GM12892 (cell line): ENCODE measurements at places on chromosomes 16 and 17.
A peak's percentile ranks its signal among the peaks of the same experiment; 100 is the strongest.

DNA sequence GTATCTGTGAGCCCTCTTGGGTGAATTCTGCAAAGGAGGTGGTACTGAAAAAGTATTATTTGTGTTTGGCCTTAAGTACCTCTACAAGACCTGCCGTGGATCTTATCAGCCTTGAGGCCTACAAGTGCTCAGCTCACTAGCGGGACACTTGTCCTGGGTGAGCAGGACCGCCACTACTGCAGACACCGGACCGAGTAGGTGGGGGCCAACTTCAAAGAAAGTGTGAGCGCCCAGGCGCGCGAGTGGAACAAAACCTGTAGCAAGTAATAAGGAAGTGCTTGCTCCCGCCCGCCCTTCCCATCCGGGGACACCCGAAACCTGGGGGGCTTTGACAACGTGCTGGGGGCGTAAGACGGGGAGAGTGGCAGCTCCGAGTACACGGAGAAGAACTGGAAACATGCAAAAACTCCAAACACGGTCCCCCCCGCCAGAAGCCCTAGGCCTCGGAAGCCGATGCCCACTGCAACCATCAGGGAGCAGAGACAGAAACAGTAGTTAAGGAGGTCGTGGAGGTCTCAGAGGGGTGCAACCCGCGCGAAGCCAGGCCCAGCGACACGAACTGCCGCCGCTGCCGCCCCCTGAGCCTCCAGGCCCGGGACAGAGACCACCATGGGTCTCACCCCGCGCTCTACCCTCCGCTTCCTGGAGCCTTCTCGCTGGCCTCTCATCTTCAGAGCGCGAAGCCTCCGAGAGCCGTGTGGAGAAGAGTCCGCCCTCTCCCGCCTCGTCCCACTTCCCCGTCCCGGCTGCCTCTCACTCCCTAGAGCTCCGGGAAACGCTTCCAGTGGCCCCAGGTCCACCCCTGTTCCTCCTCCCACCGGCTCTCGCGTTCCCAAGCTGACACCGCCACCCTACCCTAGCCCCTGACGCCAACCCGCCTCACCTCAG is 537 bp downstream of the CNOT1 start:
- no peak for DNase-seq

DNA sequence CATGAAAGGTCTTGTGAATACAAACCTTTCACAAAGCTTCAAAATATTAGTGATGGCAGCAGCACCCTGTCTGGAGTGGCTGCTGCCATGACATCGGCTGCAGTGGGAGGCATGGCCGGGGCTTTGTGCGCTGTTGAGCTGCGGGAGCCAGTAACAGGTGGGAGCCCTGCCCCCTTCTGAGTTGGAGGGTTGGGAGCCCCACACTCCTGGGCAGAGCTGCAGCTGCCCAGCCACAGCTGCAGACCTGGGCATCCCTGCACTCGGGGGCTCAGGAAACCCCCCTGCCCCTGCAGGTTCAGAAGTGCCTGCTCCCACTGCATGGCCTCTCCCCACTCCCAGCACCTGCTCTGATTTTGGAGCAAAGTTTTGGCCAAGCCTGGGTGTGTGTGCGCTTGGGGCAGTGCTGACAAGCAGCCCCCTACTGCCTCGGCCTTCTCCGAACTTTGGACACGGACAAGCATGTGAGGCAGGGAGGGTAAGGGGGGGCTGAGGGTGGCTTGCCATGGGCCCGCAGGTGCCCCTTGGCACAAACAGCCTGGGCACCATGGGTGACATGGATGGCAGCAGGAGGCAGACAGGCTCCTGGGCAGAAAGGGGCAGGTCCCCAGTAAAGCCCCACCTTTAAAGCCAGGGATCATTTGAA is 42.7 kb downstream of the IST1 start:
- DNase-seq, result no peak

DNA sequence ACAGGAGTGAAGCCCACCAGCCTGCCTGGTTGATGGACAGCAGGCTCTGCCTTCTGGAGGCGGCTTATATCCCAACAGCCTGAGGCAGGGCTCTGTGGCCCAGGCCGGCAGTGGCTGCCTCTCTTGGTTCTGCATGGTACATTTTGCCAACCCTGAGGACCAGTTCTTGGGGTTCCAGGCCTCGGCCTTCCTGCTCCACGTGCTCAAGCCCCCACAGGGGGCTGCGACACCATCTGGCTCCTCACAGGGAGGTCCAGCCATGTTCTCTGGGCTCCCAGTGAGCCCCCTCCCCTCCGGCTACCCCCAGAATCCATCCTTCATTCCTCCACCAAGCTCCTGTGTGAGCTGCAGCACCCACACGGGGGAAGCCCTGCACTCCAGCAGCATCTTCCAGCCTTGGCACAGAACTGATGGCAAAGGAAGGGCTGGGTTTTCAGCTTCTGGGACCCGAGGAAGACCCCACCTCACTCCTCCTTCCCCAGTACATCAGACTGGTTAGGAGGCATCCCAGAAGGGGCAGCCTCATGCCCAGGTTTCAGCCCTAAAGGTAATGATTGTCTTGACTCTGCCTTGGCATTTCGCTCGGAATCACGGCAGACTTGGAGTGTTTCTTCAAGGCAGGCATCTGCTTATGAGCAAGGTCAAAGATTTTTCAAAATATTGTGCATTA is 231.2 kb downstream of the CPPED1 start:
- DNase-seq, result no peak

DNA sequence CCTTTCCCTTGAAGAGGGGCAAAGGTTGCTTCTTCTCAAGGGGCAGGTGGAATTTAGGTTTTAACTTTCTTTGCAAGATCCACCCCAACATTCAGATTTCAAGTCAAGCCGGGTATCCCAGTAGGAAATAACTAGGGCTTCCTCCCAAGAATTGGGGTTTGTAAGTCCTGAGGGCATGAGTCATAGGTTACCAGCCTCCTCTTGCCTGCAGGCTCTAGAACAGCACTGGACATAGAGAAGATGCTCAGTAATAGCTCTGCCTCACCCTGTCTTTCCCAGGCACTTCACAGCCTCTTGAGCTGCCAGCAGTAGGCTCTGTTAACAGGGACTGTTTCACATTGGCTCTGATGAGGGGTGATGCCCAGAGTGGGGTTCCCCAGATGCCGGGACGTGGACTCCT is 35.8 kb upstream of the ZFP90 start:
- DNase-seq, result no peak

DNA sequence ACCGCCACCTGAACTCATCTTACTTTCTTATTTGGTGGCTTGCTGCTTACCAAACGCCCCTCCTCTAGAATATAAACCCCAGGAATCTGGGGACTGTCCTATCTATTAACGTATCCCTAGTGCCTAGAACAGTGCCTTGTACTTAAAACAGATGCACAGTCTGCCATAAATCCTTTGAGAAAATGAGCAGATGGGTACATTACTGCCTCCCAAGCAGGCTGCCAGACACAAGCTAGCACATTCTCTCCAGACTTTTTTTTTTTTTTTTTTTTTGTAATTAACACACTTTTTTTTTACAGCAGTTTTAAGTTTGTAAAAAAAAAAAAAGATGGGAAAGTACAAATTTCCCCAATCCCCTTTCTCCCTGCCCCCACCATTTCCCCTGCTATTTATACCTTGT is 57.3 kb upstream of the RPL38 start:
- DNase-seq, result no peak

GRCh38 chr17:81186203-81186602 is 20.2 kb upstream of the AATK start:
- no peak for DNase-seq

DNA sequence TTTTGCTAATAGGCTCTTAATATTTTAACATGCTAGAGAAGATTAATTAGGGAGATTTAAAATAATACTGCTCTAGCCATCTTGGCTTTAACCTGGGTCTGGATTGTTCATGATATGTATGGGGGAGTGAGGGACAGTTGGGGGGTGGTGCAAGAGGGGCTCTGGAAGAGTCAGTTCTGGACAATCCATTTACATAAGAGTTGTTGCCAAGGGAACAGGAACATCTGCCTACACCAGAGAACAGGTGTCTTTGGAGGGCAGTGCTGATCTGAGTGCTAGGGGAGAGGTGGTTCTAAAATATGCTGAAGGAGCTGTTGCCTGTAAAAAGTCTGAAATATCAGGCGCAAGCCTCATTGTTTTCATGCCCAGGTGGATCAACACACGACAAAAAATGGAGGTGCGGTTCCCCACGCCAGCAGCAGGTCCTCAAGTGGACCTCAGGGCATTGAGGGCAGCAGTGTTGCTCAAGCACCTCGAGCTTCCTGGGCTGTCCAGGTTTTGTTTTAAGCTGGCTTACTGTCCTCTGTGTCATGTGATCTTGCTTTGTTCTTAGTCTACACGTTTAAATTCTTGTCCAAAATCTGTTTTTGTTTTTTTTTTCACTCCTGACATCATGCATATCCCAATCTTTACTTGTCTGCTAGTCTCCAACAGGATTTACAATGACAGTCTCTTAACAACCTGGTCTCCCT is 25.4 kb upstream of the WSB1 start:
- no peak for DNase-seq

- DNase-seq, result no peak
These were observed 19.5 kb downstream of the ZNF652 start for GRCh38 chr17:49342575-49342936.

DNA sequence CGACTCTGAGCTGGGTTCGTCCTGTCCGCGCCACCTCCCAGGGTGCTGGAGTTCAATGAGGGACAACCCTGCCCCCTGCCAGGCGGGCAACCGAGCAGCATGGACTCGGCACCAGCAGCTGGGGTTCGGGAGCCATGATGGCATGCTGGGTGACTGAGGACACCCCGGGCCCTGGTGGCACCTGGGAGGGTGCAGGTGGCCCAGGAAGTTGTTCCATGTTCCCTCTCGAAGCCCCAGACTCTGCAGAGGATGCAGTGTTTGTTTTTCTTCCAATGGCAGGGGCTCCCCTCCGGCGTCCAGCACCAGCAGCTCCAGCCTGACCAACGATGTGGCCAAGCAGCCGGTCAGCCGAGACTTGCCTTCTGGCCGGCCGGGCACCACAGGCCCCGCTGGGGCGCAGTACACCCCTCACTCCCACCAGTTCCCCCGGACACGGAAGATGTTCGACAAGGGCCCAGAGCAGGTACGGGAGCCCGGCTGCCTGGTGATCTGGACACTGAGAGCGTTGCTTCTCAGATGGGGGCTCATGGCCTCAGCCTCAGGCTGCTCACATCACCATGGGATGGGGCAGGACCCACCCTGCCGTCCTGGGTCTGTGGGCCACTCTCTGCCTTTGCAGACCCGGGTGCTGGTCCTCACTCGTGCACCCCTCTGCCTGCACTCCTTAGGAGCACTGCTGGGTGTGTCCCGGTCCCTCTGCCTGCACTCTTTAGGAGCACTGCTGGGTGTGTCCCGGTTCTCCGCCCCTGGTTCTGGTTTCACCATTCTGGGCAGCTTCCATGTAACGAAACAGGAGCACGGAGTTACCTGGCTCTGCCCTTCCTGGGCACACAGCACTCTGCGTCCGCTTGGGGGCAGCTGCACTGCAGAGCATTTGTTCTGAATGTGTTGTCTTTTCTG is 68.2 kb upstream of the CHMP6 start:
- peak; percentile 10 for DNase-seq

- DNase-seq, result no peak
These were observed 3.1 kb downstream of the PHAF1 start for GRCh38 chr16:67112591-67113399.

DNA sequence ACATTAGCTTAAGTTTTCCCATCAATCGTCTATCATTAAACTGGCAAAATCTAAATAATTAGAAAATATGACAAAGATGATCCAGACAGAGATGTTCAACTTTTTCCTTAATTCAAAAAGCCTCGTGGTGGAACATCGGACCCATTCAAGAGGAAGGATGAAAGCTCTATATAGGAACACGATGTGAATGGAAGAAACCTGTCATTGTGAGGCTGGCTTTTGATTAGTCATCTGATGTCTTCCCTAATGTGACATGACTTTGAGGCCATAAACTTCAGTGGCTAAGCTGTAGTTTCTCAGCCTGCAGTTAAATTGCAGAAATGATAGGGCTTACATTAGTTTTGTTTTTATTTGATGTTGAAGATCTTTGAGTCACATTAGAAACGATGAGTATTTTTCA is 1.0 kb downstream of the AMZ2 start:
- no peak for DNase-seq

- DNase-seq, result no peak
These were observed 209.6 kb upstream of the NLRP1 start for GRCh38 chr17:5793899-5794298.

DNA sequence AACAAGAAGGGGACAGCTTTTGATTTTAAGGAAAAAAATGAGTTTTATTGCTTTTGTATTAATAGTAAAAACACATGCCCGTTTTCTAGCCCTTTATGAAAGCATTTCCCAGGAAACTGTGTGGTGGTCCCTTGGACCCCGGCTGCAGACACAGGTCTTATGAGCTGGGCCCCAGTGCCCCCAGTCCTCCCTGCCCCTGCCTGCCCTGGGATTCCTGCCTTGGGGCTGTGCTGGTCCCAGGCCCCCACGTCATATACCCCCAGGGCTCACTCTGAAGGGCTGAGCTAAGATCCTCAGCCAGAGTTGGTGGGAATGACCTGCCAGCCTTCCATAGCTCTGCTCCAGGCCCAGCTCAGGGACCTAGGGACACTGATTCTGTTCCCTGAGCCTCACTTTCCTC is 30.8 kb downstream of the GINS2 start:
- no peak for DNase-seq

GRCh38 chr17:63309021-63309420 is 137.1 kb downstream of the CYB561 start:
- DNase-seq, result no peak
